ENCODE measurements at places on chromosomes 11 and 22.
A peak's percentile ranks its signal among the peaks of the same experiment; 100 is the strongest.

GRCh38 chr11:131207901-131208300, 162.5 kb upstream of the NTM start:
- no peak for DNase-seq

DNA sequence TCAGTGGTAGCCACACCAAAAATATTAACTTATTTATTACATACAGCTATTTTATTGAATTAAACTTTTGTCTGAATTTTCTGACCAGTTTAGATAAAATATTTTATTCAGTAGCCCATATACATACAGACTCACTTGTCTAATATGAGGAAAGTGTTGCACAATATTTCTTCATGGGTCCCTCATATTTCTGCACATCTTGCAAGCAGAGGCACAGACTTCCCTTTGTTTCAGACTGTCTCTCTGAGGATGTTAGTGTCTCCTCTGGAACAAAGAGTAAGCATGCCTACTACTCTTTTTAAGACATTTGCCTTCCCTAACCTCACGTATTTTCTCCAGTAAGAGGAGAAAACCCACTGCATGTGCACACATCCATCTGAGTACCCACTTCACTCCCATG, 81.2 kb downstream of the OR5AK2 start:
- DNase-seq, result no peak

DNA sequence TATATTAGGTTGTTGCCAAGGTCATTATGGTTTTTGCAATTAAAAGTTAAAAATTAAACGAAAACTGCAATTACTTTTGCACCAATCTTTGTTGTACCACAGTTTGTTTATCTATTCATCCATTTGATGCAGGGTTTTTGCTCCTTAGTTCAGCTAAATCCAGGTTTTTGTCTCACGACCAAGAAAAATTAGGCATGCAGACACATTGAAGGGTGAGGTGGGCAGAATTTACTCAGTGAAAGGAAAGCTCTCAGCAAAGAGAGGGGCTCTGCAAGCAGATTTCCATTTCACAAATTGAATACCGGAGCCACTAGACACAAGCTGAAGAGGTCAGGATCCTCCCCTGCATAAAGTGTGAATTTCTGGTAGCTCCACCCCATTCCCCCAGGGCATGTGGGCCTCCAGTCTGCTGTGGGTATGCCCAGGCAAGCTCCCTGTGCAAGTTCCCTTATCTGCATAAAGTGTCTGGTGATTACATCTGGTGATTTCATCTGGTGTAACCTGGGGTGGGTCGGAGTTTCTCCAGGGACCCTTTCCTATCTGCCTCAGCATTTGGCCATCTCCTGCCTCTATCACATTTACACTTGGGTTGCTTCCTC, 33.3 kb downstream of the APOL6 start:
- DNase-seq, result peak; percentile 31

DNA sequence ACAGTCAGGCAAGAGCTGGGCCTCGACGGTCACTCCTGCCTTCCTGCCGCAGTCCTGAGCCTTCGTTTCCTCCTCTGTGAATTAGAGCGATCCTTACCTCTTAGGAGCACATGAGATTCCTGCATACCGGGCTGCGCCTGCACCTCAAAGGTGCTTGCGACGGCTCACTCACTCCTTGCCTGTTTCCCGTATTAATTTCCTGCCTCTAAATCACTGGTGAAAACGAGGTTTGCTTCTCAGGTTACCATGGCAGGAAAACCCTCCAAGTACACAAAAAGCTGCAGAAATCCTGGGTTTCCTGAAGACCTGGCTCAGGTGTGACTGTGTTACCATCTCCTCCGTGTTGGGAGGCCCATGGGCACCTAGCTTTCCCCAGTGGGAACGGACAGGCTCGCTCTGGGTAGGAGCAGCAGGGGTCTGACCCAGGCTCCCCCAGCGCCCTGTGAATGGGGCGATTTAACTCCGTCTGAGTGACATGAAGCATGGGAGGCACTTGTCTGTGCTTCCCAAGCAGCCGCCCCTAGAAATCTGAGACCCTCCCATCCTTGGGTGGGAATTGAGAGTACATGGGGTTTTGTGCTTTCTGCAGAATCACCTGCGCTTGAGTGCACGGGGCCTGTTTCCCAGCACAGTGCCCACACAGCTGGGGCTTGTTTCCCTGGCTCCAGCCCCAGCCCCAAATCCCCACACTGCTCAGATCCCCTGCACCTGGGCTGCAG, 64.8 kb downstream of the PHF21B start:
- DNase-seq, result peak; percentile 25

GRCh38 chr22:40178417-40179409, 988 bp downstream of the TNRC6B start:
- DNase-seq, result peak; percentile 79

DNA sequence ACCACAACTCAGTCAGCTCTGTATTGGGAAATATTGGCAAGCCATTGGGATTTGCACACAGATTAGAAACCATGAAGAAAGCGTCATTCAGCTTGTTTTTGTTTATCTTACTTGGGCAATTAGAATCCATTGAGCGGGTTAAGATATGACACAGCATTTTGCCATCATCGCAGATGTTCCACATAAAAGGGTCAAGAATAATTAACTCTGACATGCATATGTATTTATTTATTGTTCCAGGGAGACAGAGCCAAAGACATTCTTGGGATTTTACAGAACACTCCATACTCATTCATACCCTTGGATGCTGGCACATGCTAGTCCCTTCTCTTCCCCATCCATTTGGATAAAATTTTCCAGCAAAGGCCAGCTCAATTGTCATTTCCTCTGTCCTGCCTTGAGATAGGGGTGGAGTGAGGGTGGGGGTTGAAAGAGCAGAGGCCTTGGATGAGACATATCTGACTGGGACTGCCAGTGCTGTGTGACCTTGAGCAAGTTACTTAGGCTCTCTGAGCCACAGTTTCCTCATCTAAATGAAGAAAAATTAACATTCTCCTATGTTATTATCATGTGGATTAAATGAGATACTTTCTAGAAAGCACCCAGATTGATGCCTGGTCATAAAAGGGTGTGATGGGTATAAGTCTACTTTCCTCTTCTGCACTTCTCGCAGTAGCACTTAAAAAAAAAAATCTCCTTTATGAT, 179.7 kb downstream of the RRAS2 start:
- no peak for DNase-seq

DNA sequence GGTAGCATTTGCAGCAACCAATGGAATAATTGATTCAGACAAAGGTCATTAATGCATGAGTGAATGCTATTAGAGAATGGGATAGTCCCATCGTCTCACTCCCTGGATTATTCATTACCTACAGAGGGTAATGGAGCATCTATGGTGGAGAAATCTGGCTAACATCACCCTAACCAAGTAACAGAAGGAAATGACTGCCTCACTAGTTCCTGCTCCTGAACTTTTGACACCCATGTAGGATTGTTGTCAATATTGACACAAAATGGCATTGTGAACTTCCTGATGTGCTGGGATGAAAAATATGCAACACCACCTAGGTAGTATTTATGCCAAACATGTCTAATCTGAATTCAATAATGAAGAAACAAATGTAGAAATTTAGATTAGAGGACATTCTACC, 44.0 kb upstream of the KIRREL3 start:
- no peak for DNase-seq

- DNase-seq, result peak; percentile 8
These were observed 196.5 kb downstream of the FAM76B start for GRCh38 chr11:95593111-95593510.

DNA sequence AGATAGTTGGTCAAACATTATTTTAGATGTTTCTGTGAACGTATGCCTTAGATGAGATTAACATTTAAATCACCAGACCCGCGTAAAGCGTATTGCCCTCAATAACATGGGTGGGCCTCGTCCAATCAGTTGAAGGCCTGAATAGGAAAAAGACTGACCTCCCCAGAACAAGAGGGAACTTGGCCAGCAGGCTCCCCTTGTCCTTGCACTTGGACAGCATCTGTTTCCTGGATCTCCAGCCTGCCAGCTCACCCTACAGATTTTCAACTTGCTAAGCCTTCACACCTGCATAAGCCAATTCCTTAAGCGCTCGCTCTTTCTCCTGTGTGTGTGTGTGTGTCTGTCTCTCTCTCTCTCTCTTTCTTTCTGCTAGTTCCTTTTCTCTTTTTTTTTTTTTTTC, 8.2 kb downstream of the TOM1 start:
- no peak for DNase-seq

DNA sequence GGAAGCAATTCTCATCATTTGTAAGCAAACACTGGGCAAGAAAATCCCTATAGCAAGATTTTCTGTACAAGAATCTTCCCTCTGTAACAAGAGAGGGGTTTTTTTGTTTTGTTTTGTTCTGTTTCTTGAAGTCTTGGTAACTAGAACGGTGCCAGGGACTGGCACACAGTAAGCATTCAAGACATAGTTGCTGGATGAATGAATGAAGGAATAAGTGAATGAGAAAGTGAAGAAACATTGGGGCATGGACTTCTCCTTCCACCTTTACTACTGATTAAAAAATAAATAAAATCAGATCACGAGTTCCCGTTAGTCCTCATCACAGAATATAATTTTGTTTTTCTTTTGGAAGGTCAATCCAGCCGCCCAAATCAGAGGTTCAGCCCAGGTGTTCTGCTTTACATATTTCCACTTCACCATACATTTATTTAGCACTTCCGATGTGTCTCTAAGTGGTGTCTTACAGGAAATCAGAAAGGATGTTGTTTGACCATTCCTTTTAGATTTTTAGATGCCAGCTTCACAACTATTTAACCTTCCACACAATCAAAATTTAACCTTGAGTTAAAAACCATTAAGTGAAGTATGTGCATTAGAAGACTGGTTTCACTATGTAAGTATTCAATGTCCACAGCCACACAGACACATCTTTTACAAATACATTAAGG, 281.2 kb downstream of the CADM1 start:
- DNase-seq, result no peak

DNA sequence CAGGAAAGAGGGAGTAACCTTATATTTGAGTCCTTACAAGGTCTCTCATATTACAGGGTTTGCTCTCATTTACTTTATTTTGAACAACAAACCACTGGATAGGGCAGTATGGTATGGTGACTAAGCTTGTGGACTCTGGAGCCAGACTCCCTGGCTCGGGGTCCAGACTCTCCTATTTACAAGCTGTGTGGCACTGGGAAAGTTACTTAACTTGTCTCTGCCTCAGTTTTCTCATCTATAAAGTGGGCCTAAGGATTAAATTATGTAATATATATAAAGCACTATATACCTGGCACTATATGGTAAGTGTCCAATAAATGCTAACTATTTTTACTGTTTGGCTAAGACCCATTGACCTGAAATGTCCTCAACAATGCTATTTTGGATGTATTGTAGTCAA, 1.7 kb upstream of the DCHS1 start:
- DNase-seq, result no peak

DNA sequence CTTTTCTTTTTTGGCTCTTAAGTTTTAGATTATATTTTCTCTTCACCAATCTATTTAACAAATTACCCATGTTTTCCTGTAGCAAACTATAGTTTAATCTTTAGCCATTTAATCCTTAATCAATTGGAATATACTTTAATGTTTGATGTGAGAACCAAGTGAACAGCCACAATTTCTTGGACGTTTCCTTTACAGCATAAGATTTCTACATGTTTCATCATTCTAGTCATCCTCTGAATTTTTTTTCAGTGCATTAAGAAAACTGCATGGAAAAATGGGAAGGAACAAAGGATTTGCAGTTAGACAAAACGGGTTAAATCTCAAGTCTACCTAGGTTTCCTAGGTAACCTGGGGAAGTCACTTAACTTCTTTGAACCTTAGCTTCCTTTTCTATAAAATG, 507.1 kb upstream of the CCDC90B start:
- no peak for DNase-seq

- no peak for DNase-seq
These were observed 27.3 kb downstream of the INCENP start for GRCh38 chr11:62150887-62151736.

DNA sequence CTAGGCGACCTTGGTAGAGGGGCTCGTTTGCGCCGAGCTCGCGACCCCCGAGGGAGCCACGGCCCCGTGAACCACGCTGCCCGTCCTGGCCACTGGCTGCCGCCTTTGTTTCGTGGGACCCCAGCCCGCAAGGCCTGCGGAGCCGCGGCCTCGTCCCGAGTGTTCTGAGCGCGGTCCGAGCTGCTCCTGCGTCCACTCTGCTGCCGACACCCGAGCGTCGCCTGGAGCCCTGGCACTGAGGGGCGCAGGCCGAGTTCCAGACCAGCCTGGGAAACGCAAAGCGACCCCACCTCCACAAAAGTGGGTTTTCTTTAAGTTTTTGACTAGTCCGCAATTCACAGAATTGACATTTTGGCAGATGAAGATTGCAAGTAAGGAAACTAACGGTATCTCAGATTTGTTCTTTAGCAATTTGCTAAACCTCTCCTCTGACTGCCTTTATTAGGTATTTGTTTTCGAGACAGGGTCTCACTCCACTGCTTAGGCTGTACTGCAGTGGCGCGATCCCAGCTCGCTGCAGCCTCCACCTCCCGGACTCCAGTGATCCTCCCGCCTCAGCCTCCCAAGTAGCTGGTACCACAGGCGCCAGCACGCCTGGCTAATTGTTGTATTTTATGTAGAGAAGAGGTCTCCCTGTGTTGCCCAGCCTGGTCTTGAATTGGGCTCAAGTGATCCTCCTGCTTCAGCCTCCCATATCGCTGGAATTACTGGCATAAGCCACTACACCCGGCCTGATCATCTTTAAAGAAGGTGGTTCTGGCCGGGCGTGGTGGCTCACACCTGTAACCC, 879 bp upstream of the RNH1 start:
- no peak for DNase-seq

DNA sequence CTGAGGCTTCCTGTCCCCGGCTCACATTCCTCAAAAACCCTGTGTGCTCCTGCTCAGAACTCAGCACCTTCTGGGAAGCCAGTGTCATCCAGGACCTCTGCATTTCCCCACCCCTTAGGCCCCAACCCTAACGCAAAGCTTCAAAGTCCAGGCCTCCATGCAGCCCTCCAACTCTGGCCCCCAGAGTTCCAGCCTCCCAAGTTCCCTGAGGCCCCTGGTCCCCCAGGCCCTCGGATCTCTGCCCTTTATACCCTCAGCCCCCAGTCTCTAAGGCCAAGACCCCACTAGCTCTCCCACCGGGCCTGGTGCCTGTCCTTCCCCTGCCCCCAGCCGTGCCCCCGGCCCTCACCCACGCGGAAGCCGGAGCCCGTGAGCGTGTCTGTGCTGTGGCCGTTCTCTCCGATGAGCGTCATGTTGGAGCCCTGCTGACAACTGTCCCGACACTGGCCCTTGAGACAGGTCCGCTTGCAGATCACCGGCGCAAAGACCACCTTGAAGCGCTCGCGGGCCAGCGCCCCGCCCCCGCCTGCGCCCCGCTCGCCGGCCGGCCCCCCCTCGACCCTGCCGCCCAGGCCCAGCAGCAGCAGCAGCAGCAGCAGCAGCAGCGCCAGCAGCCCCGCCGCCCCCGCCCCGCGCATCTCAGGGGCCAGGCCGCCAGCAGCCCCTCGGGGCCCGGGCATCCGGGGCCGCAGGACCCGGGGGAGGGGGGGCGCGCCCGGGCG, 718 bp downstream of the LTBP3 start:
- DNase-seq, result peak; percentile 12

GRCh38 chr22:23678133-23678532, 12.7 kb upstream of the RGL4 start:
- DNase-seq, result peak; percentile 38

DNA sequence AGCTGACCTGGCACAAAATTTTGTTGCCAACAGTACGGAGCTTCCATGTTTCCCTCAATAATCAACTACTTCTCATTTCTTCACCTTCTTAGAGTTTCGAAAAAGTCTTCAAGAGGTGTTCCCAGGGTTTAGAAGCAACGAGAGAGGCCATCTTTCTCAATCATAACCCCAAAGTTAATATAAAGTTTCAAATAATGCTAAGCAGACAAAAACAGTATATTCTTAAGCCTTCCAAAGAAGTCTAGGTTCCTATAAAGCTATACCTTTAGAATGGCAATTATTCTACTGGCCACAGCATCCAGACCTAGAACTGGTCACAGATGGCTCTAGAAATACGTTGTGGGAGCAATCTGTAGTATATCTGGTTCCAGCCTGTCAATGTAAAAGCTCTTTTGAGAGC, 16.9 kb downstream of the DDX6 start:
- DNase-seq, result no peak
